ENCODE measurements at places on chromosomes 7 and 10.

GRCh38 chr7:114784177-114784576, 137.7 kb upstream of the MDFIC start:
- no peak for DNase-seq

DNA sequence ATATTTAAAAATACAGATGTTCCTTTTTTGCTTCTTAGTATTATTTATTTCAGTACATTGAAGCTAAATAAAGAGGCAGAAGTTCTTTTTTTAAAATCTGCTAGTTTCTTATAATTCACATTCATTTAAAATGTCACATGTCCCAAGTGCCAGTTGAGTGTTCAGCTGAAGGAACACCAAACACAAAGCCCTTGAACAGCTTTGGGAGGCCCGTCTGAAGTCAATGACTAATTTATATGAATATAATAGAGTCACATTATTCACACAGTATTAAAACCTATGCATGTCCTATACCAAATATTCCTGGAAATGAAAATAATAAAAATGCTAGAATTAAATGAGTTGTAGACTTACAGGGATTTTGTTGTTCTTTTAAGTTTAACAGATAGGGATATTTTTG, 70.3 kb downstream of the GNAI1 start:
- DNase-seq: no peak

- DNase-seq: no peak
Observed at GRCh38 chr10:17226891-17227303, 1.1 kb upstream of the VIM start.

GRCh38 chr10:71206911-71207310, 5.5 kb upstream of the UNC5B start:
- DNase-seq: no peak

GRCh38 chr10:97331153-97331703, 3.3 kb downstream of the FRAT2 start:
- DNase-seq: no peak

DNA sequence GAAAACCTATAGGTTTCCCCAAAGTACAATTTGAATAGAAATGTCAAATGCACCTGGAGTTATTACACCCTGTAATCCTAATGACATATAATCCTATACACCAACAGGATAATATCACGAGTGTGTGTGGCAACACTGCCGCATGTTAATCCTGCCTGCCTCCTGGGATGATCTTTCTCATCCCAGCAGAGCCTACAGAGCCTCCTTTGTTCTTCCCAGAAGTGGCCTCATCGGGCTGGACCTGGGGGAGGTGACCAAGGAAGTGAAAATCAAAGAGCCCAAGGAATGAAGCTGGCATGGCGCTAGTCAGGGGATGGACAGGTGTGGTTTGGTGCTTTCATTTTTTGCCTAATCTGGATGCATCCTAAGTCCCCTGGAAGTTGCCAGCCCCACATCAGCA, 29.5 kb upstream of the LEP start:
- no peak for DNase-seq

DNA sequence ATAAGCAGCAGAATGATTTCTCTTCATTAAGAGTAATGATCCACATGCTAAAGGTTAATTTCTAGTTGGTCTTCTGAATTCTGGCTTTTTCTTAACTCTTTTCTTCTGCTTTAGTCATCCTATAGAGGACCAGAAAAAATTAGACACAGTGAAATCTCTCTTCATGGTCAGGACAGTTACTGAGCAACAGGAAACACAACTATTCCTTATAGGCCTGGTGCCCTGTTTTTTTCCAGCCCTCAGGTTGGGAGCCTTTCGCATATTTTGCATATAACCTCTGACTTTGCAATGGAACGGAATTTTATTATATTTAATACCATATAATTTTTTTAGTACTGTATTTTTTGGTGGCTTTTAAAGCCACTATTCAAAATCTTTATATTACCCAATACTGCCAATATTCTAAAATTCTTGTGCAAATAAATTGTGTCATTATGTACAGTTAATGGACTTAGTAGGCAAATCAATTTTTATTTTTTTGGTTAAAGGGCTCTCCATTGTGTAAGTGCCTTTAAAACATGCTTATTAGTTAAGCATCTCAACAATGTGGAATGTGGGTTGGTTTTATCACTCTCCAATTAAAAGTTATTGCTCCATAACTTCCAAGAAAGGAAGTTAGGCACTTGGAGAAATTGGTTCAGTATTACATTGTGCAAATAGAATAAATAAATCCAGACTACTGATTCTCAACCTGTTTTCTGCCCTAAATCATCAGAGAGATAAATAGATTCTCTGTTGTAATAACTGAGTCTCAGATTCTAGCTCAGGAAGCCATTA, 22.5 kb downstream of the ARL4A start:
- peak; percentile 92 for DNase-seq

DNA sequence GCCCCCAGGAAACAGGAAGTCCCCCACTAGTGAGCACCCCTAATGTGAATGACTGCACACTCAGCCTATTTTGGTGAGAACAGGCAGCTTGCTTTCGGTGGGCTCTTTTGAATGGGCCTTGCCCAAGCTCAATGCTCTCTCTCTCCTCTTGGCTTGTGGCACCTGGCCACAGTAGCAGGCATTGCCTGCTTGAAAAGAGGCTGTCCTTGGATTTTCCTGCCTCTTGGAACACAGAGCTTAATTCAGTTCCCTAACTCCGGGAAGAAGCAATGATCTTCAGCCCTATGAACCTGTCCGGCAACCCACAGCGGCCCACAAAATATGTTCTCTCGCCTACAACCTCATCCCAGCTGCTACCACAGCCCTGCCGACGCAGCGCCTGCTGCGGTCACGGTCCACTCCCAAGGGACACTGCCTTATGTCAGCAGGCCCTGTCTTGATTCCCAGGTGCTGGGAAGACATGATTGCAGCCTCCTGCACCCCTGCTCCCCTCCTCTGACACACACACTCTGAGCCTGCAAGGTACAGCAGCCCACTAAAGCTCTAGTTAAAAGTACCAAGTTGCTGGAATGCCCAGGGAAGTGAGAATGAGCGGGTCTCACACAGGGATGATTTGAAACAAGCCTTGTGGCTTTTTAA, 715.5 kb upstream of the GALNT17 start:
- DNase-seq: no peak

GRCh38 chr10:3807211-3807927, 22.4 kb upstream of the KLF6 start:
- DNase-seq: peak; percentile 48

DNA sequence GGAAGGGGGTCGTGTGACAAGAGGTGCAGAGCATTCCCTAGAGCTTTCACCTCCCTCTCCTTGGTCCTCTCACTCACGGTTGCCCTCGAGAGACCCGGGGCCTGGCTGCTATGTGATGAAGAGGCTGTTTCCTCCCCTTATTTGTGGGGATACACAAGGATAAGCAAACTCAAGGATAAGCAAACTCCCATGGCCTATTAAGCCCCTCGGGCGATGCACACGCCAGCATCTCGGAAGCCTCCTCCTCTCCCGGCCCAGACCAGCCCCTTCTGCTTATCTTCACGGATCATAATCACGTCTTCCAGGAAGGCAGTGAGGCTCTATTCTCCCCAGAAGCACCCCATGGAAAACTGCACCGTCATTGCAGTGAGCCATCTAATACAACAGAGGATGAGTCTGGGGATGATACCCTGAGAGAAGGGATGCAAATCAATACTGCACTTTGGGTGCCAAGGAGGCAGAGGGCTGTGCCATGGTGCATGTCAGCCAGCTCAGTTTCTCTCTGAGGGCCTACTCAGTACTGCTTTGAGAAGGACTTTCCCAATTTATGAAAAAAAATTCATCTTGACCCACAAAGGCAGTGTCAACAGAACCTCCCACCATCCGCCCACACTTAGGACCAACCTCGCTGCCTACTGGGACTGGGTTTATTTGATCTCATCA, 22.2 kb downstream of the TMEM273 start:
- DNase-seq: no peak

DNA sequence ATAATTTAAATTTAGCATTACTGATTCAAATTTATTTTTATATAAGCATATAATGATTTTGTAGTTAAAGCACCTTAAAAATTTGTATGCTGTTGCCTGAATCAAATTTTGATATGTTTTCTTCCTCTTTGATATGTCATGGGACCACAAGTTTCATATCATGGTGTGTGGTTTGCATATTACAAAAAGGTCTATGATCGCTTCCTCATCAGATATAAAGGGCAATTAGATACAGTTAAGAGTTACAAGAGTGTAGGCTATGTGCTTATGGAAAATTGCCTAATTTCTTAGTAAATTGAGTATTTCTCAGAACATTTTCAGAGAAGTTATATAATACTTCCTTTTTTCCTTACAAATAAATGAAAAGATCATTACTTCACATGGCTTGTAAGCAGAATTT, 22.2 kb downstream of the MRC1 start:
- no peak for DNase-seq

- DNase-seq: no peak
Observed at GRCh38 chr10:59631882-59632807, 77.5 kb downstream of the SLC16A9 start.

DNA sequence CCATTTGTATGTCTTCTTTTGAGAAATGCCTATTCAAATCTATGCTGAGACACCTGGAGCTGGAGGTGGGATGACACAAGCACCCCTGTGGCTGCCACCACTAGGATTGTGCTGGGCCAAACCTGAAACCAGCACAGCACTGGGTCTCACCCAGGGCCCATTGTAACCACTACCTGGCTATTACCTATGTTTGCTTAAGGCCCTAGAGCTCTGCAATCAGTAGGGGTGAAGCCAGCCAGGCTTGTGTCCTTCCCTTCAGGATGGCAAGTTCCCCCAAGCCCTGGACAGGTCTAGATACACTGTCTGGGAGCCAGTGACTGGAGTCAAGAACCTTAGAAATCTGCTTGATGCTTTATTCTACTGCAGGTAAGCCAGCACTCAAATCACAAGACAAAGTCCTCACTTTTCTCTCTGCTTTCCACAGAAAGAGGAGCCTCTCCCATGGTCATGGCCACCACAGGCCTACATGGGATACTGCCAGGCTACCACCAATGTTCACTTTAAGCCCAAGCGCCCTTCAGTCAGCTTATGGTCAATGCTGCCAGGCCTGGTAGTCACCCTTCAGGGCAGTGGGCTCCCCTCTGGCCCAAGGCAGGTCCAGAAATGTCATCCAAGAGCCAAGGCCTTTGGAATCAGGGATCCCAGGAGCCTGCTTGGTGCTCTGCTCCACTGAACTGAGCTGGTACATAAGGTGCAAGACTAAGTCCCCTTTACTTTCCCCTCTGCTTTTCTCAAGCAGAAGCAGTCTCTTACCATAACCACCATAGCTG, 105.3 kb downstream of the BMS1 start:
- no peak for DNase-seq

DNA sequence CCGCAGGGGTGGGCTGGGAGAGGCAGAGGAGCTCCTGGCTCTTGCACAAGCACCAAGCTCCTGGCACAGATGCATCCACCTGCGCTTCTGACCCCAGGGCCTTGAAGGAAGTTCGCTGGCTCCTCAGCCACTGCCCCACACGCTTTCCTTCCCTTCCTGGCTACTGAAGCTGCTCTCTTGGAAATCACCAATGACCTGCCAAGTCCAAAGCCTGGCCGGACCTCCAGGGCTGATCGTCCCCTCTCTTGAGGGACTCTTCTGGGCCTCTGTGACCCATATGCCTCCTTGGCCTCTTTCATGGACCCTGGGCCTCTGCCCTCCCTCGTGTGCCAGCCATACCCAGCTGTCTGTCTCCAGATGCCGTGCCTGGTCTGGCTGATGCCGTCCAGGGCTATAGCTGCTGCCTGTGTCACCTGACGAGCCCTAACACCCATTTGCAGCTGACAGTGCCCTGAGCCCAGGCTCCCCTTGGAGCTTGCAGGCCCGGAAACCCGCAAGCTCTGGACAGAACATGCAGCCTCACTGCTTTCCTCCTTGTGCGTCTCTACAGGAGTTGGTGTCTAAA, 113.4 kb downstream of the PRKAG2 start:
- DNase-seq: no peak

DNA sequence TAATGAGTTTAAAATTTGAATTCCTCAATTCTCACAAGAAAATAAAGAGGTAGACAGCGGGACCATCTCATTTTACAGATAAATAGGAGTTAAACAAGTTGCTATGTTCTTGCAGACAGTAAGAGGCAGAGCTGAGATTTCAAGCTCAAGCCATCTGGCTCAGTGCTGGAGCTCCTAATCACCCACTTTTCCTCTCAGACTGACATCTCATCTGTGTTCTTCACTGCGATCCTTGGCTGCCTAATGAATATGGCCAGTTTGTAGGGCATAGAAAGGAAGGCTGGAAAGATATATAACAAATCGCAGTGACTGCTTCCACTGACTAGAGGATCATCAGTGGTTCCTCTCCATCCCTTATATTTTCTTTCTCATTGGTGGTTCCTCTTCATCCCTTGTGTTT, 151.2 kb downstream of the MPP7 start:
- DNase-seq: no peak

DNA sequence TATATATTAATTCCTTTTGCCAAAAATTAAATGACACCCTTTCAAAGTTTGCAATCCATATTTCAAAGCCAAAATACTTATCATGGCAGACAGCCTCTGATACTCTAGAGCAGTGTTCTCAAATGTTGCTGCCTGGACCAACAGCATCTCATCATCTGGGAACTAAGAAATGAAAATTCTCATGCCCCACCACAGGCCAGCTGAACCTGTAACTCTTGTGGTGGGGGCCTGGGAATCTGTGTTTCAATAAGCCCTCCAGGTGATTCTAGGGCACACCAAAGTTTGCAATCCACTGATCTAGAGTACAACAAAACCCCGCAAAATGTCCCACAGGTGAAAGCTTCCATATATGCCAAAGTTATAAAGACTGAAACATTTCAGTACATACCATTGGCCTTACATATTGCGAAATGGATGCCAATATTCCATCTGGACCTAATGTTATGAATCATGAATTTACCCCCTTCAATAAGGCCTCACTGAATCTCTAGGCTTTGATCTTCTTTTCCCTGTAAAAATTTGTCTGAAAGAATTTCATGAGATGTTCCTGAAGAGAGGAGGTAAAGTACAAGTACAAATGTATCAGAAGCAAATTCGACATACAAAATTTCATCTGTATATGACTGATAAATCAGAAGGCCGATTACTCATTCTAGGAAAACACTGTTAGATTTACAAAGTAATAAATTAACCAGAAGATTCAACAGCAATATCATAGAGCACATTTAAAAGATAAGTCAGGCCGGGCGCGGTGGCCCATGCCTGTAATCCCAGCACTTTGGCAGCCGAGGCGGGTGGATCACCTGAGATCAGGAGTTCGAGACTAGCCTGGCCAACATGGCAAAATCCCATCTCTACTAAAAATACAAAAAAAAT, 25.3 kb upstream of the EPC1 start:
- DNase-seq: no peak

DNA sequence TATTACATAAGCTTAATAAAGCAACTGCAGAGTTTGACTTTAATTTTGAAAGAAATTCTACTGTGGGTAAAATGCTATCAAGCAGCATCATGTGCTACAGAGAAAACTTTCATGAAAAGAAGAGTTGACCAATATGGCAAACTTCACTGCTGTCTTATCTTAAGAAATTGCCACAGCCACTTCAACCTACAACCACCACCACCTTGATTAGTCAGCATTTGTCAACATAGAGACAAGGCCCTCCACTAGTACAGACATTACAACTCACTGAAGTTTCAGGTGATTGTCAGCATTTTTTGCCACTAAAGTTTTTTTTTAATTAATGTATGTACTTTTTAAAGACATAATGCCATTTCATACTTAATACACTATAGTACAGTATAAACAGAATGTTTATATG, 350.3 kb downstream of the HPSE2 start:
- DNase-seq: no peak
